Bronchus fibroblast of lung (primary cell): ENCODE measurements at places on chromosomes 6 and 20. TPM values are rescaled to one million over a fixed set of nuclear protein-coding genes. Genes with fewer than 3 reads are reported as not detected.

Gene TUBB2B
- 40.7 and 41.9 TPM in 2 replicates for total RNA-seq

Gene NR2E1
- not detected in 2 replicates for total RNA-seq

Gene TP53TG5
- not detected in 2 replicates for total RNA-seq

Gene AVP
- not detected in 2 replicates for total RNA-seq

Gene RPS6KA2
- total RNA-seq = 44.2 and 49.3 TPM in 2 replicates

Gene RIMS1
- under 0.01 and 0.45 TPM in 2 replicates for total RNA-seq

Gene HLA-DQA1
- total RNA-seq = not detected in 2 replicates

Gene ADGB
- total RNA-seq = not detected in 2 replicates

Gene TNXB
- under 0.01 and 0.17 TPM in 2 replicates for total RNA-seq

Gene GMPR
- 1.7 and 2.8 TPM in 2 replicates for total RNA-seq

Gene SLC24A3
- under 0.01 TPM in 1 of 2 replicates, not detected in the other for total RNA-seq

Gene ELOVL5
- total RNA-seq = 95.3 and 95.6 TPM in 2 replicates

Gene L3MBTL1
- 2.4 and 4.5 TPM in 2 replicates for total RNA-seq

Gene KHDRBS2
- not detected in 2 replicates for total RNA-seq

Gene ADTRP
- 0.17 TPM in 1 of 2 replicates, not detected in the other for total RNA-seq

Gene HMGCLL1
- total RNA-seq = 0.34 and 0.89 TPM in 2 replicates

Gene CASS4
- 2.2 and 2.4 TPM in 2 replicates for total RNA-seq
